ENCODE measurements at places on chromosomes 12 and 14.

DNA sequence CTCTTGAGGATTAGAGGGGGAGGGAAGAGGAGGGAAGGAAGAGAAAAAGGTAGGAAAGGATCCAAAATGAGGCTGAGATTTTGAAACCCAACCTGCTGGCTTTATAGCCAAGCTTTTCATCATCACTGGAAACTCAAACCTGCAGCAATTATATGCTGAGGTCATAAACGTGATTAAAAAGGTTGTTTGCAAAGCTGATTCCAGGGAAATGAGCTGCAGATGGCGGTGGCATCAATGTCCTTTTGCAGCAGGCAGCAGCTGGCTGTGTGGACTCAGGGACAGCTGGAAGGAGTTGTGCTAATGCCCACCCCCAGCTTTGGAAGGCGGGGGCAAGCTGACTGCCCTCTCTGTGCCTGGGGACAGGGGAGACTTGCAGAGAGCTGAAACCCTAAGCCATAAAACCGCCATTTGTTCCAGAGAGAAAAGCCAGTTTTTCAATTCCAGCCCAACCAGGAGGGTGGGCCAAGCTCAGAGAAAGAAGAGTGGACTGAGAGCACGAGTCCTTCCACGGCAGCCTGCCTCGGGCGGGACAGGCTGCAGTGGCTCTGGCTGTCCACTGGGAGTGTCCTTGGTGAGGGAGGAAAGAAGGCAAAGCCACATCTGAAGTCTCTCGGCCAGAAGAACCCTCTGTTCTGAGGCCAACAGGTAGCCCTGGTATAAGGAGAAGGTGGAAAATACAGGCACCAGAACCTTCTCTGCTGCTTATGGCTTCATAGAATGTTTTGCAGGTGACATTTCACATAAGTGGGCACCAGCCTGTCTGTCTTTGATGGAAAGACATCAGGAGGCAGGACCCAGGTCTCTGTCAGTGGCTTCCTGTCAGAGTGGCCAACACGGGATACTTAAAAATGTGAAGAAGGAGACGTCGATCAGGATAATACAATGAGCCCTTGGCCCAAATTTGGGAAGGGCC, 90.7 kb downstream of the SINHCAF start:
- no peak for DNase-seq

GRCh38 chr12:14075797-14076393, 94.5 kb upstream of the GRIN2B start:
- DNase-seq: no peak

DNA sequence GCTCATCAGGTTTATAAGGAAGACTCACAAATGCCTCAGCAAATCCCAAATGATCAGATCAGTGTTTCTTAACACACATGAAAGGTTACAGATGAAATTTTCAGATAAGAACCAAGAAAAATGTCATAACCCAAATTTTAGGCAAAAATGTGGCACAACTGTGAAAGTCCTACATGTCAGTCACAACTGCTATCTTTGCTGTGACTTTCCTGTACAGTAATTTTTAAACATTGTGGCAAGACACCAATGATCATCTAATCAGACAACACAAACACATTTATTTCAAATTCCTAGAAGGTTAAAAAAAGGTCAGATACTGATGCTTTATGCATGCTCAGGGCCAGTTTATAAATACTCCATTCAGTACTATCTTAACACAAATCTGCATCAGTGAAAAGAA, 31.1 kb downstream of the NUDT4 start:
- no peak for DNase-seq

- DNase-seq: no peak
These were observed 102.7 kb downstream of the ST8SIA1 start for GRCh38 chr12:22231836-22232235.

DNA sequence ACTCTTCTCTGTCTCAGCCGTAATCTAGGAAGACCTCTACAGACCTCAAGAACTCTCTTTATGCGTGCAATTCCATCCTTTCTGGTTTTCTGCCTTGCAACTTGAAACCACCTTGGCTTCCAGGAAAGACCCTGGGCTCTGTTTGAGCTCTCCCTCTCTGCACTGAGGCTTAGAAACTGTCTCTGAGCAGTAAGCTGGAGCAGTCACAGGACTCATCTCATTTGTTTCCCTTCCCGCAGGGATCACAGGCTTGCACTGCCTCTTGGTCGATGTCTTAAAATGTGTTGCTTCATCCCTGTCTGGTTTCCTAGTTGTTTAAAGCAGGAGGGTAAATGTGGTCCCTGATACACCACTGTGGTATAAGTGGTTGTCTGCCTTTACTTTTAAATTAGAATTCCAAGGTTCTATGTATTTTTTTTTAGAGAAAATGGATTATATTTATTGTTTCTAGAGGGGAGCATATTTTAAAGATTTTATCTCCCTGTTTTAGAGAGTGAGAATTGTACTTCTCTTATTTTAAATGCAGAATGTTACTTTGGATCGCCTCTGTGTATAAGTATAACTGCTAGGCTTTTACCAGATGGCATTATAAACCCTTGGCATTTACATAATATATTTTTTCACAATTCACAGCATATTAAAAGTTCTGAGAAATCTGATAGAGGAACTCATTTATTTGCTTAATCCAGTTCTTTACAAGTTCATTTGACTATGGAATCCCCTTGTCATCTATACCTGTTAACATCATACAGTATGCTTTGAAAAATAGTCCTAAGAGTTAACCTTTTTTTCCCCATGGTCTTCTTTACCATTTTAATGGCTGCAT, 26.4 kb downstream of the EID3 start:
- no peak for DNase-seq

DNA sequence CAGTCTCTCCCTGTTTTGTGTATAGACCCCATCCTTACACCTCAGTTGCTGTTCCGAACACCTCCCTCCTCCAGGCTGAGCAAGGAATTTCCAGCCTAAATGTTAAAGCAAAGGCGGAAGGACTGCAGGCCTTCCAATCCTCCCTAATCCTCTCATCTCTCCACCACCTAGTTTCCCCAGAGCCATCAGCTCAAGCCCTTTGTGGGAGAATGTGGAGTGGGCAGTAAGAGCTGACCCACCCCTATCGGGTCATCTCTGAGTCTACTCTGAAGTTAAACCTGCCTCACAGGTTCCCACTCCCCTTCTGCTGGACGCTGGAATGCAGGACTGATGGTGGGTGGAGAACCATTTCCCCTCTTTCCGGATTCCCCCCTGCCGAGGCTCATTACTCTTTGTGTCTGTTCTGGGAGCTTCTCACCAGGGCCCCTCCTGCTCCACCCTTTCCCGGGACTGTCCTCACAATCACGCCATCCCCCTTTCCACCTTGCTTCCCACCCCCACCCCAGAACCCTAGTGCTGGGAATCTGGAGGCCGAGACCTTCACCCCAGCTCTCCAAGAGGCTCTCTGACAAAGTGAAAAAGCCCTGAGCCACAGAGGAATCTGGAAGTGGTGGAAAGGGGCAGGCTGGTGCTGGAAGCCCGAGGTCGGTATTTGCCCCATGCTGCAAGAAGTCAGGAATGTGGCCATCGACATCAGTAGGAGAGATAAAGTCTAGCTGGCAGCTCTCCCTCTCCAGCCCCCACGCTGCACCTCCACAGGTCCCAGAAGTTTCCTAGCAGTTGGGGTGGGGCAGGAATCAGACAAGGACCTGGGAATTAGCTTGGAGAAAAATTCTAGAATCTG, 3.3 kb upstream of the KRT18 start:
- DNase-seq: no peak

- DNase-seq: no peak
These were observed 37.9 kb downstream of the PIWIL1 start for GRCh38 chr12:130375296-130376287.

All from activated CD8-positive, alpha-beta T cell treated with anti-CD3 and anti-CD28 coated beads for 36 hours (primary cell).